ENCODE measurements at places on chromosomes 1 and 21.

DNA sequence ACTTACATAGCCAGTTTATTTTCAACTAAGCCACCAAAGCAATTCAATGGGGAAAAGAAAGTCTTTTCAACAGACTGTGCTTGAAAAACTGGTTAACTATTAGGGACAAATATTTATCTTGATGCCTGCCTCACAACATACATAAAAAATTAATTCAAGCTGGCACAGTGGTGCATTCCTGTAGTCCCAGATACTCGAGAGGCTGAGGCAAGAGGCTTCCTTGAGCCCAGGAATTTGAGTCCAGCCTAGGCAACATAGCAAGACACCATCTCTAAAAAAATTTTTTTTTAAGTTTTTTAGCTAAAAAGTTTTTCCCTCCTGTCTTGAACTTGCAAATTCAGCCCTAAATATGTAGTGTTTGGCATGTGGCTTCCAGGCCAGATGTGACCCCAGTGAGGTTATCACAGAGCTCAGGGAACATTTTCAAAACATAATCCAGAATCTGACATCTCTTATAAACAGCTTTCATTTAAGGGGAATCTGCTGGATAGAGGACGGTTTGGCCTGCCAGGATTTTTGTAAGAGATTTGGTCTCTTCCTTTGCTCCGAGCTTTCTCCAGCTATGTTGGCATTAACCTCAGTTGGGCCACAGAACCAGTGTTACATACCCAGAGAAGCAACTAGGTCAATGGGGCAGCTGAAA lies 46.4 kb downstream of the COL6A1 start:
- no peak for DNase-seq

DNA sequence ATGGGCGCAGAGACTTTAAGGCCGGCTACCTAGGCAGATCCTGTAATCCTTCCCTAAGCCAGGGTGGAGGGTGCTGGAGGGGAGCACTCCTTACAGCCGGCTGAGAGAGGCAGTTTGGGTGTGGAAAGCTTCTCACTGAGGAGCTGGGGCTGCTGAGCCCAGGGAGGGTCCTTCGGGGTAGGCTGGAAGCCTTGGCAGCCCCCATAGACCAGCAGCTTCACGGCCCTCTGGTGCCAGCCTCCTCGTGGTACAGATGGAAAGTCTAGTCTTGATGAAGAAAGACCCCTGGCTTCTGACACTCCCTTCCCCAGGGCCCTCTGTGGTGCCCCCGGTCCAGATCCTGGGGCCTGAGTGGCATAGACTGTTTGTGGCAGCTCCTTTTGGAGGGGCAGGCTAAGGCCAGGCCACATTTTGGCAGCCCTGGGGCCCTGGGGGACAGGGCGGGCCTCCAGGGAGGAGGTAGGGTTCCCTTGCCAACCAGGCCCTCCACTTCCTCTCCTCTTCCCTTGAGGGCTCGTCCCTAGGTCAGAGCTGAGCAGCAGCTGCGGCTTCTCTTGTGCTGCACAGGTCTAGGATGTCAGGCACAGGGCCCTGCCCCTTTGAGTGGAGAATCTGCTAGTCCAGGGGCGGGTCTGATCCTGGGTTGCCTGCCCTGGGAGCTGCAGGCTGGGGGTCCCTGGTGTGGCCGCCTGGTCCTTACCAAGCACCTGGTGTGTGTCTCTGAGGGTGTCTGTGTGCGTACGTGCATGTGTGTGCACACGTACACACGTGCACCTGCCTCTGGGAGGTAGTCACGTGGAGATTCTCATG lies 4.8 kb downstream of the AMPD2 start:
- no peak for DNase-seq

DNA sequence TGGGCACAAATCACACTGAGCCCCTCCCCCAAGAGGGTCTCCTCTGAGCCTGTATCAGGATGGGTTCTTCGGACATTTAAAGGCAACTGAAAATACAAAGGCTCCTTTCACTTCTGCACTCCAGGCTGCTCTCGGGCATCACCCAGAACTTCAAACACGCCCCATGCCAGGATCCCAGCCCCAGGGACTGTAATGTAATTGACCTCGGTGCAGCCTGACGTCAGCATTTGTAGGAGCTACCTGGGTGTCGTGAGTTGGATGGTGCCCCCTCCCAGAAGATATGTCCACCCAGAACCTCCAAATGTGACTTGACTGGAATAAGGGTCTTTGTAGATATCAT lies 95.2 kb downstream of the PSMG1 start:
- no peak for DNase-seq

- no peak for DNase-seq
These were observed at the start of gene PKP1 for GRCh38 chr1:201282931-201283829. PKP1 (plus strand) TSS chr1:201283506; CDS start chr1:201283703, 197 bp downstream.

GRCh38 chr1:212643877-212644276 lies 35.3 kb downstream of the ATF3 start:
- DNase-seq = no peak

DNA sequence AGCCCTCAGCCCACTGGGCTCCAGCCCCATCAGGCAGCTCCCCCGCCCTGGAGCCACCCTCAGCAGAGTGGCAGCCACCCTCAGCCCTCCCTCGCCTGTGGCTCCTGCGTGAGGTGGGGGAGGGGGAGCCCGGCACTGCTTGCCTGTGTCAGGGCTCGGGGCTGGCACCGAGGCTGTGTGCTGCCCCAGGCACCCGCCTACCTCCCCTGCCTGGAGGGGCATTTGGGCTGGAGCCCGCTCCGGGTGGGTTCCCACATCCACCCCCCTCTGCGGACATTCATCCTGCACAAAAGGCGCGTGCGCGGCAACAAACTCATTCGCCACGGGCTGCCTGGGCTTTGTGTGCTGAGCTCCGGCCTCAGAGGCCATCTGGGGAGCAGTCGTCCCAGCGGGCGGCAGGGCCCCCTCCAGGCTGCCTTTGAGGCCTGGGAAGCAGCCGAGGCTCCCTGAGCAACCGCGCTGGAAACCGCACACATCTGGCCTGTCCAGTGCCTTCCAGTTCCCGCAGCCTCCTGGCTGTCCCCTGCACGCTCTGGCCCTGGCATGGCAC lies 12.6 kb upstream of the TNFRSF14 start:
- peak; percentile 20 for DNase-seq

GRCh38 chr1:13829152-13829769 lies 129.3 kb downstream of the PRDM2 start:
- no peak for DNase-seq

DNA sequence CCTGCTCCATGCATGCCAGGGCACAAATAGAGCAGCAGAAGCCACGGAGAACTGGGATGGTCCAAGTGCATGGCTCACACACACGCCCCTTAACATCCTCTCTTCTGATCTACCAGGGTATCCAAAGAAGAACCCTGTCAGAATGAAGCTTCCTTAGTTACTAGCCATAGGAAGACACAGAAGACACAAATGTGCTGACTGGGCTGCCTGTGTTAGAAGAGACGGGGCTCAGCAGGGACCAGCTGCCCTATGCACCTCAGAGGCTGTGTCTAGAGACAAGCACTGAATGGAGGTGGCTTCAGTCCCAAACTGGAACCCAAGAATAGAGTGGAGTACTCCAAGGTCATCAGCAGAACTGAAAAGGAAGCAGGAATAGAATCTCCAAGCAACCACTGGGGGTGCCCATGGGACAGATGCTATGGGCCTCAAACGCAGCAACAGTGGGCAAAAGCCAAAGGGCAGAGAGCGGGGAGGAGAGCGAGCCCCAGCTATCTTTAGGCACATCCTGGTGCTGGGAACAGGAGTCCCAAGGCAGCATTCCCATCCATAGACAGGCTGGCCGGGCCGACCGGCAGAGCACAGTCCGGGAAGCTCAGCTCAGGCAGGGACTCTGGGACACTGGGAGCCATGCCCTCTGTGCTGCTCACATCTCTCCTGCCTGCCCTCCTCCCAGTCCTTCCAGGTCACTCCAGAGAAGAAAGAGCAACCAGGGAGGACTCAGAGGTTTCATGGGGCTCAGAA lies 9.5 kb downstream of the SLC6A9 start:
- no peak for DNase-seq

GRCh38 chr1:151838222-151839081 lies 1.2 kb downstream of the C2CD4D start:
- DNase-seq = no peak

DNA sequence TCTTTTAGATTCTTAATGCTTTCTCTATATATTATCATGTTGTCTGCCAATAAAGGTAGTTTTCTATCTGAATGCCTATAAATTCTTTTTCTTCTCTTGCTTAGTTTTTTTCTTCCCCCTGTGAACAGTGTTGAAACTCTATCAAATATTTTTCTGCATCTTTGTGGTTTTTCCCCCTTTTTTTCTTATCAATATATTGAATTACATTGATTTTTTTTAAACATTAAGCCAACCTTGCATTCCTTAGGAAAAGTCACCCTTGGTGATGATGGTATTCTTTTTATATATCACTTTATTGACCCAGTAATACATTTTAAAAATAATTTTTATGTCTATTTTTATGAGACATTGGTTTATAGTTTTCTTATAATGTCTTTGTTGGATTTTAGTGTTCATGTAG lies 131.7 kb downstream of the RABGAP1L start:
- DNase-seq = no peak
